ENCODE measurements at places on chromosomes 6 and 20. TPM values are rescaled to one million over a fixed set of nuclear protein-coding genes. Genes with fewer than 3 reads are reported as not detected.

Gene CYP39A1
- total RNA-seq: 14.6 TPM

Gene RAB44
- total RNA-seq: not detected

Gene OVOL2
- 17.4 TPM for total RNA-seq

Gene TRIM40
- not detected for total RNA-seq

DNA sequence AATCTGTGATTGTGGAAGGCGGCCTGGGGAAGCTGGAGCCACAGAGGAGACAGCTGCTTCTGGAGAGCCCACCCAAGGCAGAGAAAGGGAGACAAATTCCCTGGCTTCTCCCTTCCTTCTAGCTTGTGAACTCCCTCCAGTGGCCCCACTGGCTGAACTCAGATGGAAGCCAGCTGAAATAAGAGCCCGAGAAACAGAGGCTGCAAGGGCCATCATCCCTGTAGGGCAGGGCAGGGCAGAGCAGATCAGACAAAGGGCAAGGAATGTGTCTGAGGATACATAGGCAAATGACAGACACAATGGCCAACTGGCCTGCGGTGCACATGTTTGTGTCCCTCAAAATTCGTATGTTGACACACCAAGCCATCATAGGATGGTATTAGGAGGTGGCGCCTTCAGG, 25.3 kb downstream of the MDFI start:
- DNase-seq: no peak

GRCh38 chr6:35710241-35710847, 21.6 kb upstream of the FKBP5 start:
- no peak for DNase-seq

- DNase-seq: no peak
These were observed 19.0 kb downstream of the PACSIN1 start for GRCh38 chr6:34484899-34485298.

DNA sequence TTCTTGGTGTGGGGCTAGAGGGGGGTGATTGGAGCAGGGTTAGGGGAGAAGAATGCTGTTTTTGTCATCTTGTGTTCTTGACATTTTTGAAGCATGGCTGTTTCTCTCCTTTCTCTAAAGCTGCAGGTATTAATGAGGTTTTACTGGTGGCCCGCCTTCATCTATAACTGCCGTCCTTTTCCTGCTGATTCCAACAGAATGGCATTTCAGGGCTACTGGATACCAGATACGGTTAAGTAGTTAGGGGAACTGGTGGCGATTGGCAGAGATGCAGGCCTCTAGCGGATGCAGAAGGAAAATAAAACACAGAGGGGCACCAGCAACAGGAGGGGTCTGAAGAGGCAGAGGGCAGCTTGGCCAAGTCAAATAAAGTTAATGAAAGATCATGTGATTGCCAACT, 89.7 kb upstream of the EEF1E1 start:
- DNase-seq: no peak

DNA sequence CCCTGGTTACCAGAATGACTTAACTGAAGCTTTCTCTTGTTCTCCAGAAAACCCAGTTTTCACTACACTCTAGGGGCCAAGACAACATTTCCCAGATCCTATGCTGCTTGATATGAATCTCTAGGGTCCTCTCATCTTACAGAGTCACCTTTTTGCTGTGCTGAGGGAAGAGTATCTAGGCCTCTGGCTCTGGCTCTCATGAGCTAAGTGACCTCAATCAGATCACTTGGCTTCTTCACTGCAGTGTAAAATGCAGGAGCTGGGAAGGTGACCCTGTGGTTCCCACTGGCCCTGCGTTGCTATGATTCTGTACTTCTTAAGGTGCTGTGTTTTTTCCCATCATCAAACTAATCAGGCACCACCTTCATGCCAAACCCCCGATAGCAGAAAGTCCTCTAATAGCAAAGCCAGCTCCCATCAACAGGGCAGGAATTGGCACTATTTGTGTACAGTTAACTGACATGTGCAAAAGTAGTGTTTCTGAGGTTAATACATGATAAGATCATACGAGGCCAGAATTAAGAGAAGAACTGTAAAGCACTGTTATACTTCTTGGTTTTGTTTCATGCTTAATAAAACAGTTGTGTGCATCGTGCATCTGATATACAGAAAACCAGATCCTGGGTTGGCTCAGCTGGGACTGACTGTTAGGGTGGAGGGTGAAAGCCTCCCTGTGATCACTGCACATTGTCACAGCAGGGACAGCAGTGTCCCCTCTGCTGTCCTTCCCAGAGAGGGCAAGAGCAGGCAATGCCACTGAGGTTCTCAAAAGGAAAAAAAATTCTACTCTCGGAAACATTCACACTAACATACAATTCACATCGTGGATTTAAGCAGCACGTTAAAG, 46.7 kb downstream of the CNKSR3 start:
- DNase-seq: no peak

- DNase-seq: no peak
These were observed 190.2 kb downstream of the MOXD1 start for GRCh38 chr6:132210886-132211563.

Measured in thyroid gland (tissue), 4 donors.